Renal cortical epithelial cell (primary cell): ENCODE measurements at places on chromosomes 7 and 10.
A peak's percentile ranks its signal among the peaks of the same experiment; 100 is the strongest.

DNA sequence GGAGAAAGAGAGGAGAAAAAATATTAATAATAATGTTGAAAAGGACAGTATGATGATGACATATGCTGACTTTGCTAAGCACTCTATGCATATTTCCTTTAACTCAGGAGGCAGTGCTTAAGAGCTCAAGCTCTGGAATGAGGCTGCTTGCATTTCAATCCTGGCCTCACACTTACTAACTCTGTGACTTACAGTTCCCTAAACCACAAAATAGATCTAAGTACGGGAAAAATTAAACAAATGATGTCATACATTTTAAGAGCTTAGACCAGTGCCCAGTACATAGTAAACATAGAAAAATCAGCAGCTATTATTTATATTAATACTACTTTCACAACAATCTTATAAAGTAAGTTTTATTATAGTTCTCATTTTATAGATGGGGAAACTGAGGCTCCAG is 61.3 kb downstream of the GFRA1 start:
- peak; percentile 58 for DNase-seq

DNA sequence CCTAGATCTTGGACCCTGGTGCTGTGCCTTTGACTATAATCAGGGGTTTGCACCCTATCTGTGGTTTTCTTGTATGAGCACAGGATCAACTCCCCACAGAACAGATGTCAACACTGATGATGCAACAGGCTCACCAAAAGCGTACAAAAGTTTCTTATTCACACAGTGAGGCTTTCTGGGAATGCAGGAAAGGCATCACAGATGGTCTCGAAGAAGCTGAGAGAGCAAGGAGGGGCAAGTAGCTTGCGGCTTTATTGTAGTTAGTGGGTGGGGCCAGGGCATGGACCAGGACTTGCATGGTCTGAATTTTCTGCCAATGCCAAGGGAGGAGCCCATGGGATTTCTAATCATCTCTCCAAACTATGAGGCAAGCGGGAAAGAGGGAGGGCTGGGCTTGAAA is 46.2 kb downstream of the SEC61G start:
- no peak for DNase-seq

GRCh38 chr7:43117095-43117494 is 4.6 kb downstream of the HECW1 start:
- peak; percentile 15 for DNase-seq

DNA sequence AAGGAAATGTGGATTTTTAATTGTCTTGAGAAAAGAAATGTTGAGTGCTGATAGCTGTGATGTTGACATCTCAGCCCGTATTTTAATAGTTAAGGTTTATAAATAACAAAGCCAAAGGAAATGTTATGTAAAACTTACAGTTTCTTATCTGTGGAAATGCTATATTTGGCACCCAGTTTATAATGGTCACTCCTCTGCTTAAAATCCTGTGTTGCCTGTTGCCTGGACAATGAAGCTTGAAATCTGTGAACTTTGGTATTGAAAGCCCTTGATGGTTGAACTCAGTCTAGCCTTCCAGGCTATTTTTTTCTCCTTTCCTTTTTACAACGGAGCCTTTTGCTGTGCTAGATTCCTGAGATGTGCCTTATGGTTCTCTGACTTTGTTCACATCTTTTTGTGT is 46.5 kb downstream of the MCU start:
- DNase-seq, result peak; percentile 16

- peak; percentile 83 for DNase-seq
Observed at GRCh38 chr7:22586786-22587140, 86.8 kb upstream of the STEAP1B start.

- DNase-seq, result peak; percentile 77
Observed at GRCh38 chr7:12722636-12723605, 35.5 kb downstream of the ARL4A start.

GRCh38 chr10:52463826-52464225 is 149.7 kb downstream of the DKK1 start:
- no peak for DNase-seq

DNA sequence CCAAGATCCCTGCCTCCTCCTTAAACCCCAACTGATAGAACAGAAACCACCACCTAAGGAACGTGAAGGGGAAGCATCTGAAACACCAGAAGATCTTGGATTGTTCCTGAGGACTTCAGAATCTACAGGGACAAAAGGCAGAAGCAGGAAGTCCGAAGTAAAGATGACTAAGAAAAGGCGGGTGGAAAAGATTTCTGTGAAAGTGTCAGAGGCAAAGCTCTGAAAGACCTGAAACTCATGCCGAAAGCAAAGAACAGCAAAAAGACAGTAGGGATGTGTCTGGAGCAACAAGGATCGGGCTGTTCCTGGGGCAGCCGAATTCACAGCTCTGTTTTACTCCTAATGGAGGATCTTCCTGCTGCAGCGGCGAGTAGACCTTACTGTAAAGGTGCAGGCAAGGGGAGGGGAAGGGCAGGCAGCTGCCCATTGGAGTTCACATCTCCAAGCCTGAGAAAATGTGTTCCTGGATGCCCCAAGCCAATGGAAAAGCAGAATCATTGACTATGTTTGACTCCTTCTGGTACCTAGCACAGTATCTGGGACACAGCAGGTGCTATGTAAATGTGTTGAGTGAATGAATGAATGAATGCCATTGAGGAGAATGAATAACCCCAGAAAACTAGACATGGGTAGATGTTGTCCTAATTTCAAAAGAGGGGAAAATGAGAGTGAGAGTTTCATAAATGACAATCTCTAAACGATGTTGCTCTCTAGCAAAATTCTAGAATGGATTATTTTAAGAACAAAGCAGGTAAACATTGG is 40.4 kb downstream of the PDIA4 start:
- DNase-seq, result peak; percentile 18

DNA sequence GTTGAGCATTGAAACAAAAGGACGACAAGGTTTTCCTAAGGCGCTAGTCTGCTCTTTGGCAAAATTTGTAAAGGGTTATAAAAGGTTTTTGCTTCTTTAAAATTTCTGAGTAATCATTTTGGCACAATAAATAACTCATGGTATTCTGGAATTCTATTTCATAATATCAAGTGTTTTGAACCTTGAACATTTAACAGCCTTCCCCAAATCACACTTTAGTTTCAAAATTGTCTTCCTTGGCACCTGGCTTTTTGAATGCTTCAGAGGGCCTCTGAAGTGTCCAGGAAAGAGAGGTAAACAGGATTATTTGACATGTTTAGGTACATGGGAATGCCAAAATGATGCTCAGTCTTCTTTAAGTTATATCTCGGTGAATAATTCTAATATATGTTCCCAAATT is 220.8 kb downstream of the PHF14 start:
- DNase-seq, result no peak

GRCh38 chr10:21860718-21861117 is 142.8 kb downstream of the DNAJC1 start:
- peak; percentile 87 for DNase-seq

DNA sequence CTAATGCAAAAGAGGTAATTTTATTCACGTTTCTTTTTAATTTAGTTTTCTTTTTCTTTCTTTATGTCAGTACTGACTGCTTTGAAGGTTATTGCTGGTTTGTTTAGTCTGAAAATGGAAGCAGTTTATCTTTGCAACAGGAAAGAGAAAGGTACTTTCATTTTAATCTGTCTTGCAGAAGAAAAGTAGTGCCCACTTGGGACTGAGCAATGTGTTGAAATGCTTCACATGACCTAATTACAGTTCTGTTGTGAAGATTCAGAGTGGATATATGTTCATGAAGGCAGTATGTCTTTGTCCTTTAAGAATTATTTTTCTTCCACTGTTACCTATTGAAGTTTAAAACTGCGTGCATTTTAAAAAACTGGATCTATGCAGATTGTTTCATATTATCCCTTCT is 80.1 kb downstream of the ANKIB1 start:
- no peak for DNase-seq
